ENCODE measurements at places on chromosomes 2 and 18. TPM values are rescaled to one million over a fixed set of nuclear protein-coding genes. Genes with fewer than 3 reads are reported as not detected.

The PDE1A gene
- polyA plus RNA-seq = 0.69 TPM

The USP40 gene
- 10.9 TPM for polyA plus RNA-seq

The KCNE4 gene
- polyA plus RNA-seq = 3.8 TPM

The GALNT3 gene
- 18.6 TPM for polyA plus RNA-seq

The PROKR1 gene
- not detected for polyA plus RNA-seq

The ERBB4 gene
- polyA plus RNA-seq = 0.03 TPM

The B3GNT7 gene
- 40.9 TPM for polyA plus RNA-seq

The CELF4 gene
- polyA plus RNA-seq = 1.6 TPM

The SLC5A7 gene
- not detected for polyA plus RNA-seq

The SERPINB4 gene
- polyA plus RNA-seq = 0.07 TPM

The RRM2 gene
- 32.6 TPM for polyA plus RNA-seq

The AQP12A gene
- 3.0 TPM for polyA plus RNA-seq

The SOWAHC gene
- polyA plus RNA-seq = 18.6 TPM

The EVA1A gene
- polyA plus RNA-seq = not detected

The SERPINB2 gene
- 0.10 TPM for polyA plus RNA-seq

The SPAST gene
- polyA plus RNA-seq = 6.0 TPM

The HRH4 gene
- not detected for polyA plus RNA-seq

The PXDN gene
- 13.6 TPM for polyA plus RNA-seq

The CD8B gene
- polyA plus RNA-seq = 0.92 TPM

The GALNT14 gene
- not detected for polyA plus RNA-seq

The LRRTM1 gene
- not detected for polyA plus RNA-seq

The GPR45 gene
- polyA plus RNA-seq = not detected

The NOSTRIN gene
- 21.9 TPM for polyA plus RNA-seq

The NAT8 gene
- 0.25 TPM for polyA plus RNA-seq

The KIAA2012 gene
- polyA plus RNA-seq = not detected

The CCL20 gene
- polyA plus RNA-seq = 61.3 TPM

The C2orf15 gene
- polyA plus RNA-seq = 2.5 TPM

The FKBP1B gene
- polyA plus RNA-seq = 19.3 TPM

The SERPINB3 gene
- 1.2 TPM for polyA plus RNA-seq

The FBLN7 gene
- polyA plus RNA-seq = 3.3 TPM

The CNTNAP5 gene
- 0.74 TPM for polyA plus RNA-seq

The KIF5C gene
- polyA plus RNA-seq = 2.1 TPM

The RASGRP3 gene
- 1.8 TPM for polyA plus RNA-seq

The LRRTM4 gene
- polyA plus RNA-seq = not detected

The CAPN13 gene
- polyA plus RNA-seq = 12.2 TPM

The ALPG gene
- polyA plus RNA-seq = not detected

All from sigmoid colon (tissue), 7 donors.